ENCODE measurements at places on chromosomes 5 and 9.

GRCh38 chr9:30796764-30797163, 1587.7 kb upstream of the ACO1 start:
- no peak for DNase-seq

DNA sequence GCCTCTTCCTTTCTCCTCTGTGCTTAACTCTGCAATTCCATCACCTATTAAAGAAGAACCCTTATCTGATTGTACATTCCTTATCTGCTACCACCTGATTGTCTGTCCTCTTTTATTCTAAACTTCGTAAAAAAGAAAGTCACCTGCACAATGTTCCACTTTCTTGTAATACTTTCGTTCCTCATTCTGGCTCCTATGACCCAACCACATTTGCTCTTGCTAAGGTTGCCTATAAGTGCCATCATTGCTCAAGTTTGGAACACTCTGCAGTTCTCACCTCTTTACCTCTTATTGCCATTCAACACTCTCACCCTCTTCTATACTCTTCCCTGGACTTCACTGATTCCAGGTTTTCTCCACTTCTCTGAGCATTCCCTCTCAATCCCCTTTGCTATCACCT, 10.1 kb downstream of the TAF1L start:
- DNase-seq: no peak

- no peak for DNase-seq
Measured at GRCh38 chr9:99746406-99746805, 75.3 kb upstream of the NR4A3 start.

- no peak for DNase-seq
Measured at GRCh38 chr9:123796618-123797484, 133.1 kb downstream of the DENND1A start.

DNA sequence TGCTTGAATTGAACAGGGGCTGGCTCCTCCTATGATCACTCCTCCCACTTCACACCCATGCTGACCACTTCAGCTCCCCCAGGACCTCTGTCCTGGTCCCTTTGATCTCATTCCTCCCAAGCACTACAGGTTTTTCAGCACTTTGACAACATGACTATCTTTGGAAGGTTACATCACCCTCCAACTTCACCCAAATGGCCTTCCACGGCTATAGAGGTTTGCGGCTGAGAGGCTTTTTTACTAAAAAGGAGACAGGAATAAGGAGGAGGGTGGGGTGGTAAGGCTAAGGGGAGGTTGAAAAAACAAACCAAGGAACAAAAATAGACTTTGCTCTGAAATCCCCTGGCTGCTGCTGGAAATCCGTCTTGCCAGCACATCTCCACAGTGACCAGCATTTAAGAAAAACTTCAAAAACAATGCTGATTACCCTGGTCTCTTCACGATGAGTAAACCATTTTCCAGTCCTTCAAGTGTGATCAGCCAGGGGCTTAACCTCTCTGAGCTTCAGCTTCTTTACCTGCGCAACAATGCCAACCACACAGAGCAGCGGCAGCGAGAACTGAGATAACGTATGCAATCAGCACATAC, 102.7 kb downstream of the DPYSL3 start:
- DNase-seq: no peak

- DNase-seq: no peak
Measured at GRCh38 chr9:102044133-102044532, 305.7 kb upstream of the GRIN3A start.

GRCh38 chr9:92607773-92608172, 62.2 kb downstream of the IPPK start:
- DNase-seq: peak; percentile 69
